ENCODE measurements at places on chromosomes 5 and 9.

DNA sequence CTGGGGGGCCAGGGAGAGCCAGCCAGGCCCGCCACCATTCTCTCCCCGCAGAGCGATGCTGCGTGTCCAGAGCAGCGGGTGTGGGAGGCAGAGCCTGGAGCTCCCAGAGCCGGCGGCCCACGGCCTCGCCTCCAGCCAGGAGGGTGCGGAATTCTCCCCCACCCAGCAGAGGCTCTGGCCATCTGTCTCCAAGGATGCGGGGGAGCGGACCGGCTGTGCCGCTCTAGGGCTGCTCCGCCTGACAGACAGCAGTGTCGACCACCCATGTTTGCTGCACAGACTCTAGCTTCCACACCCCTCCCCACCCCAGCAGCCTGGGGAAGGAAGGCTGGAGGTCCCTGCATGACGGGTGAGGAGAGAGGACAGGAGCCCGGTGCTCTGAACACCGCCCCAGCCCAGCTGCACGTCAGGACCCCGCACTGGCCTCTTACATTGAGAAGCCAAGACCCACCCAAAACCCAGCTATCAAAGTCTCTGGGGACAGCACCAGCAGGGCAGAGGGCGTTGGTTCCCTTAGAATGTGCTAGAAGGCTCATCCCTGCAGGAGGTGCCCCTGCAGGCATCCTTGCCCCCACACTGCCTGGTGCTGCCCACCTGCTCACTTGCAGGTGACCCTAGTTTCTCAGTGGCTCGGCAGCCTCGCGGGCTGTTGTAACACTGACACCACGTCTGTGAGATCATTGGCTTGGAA lies 29.7 kb upstream of the FCN1 start:
- DNase-seq, result no peak

GRCh38 chr9:25557645-25558300 lies 120.5 kb downstream of the TUSC1 start:
- DNase-seq, result no peak

- no peak for DNase-seq
Measured at GRCh38 chr5:173941758-173942401, 47.1 kb upstream of the C5orf47 start.

DNA sequence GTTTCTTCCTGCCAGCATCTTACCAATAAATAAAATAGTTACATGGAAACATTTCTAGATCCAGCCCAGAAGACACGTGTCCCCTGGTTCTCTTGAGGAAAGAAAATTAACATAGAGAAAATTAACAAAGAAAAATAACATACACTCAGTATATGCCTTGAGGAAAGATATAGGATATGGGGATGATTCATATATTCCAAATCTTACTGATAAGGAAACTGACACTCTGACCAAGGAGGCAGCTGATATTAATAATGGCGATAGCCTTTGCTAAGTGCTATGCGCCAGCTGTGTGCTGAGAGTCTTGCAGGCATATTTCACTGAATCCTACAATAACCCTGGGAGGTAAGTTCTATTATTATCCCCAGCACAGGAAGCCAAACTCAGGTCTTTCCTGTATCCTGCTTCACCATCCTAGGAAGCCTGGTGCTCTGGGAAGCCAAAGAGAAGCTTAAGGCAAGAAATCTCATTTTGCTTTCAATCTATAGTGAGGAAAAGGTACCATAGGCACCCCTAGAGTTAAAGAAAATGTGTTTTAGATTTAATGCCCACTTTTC lies 302.7 kb upstream of the NREP start:
- DNase-seq, result no peak

DNA sequence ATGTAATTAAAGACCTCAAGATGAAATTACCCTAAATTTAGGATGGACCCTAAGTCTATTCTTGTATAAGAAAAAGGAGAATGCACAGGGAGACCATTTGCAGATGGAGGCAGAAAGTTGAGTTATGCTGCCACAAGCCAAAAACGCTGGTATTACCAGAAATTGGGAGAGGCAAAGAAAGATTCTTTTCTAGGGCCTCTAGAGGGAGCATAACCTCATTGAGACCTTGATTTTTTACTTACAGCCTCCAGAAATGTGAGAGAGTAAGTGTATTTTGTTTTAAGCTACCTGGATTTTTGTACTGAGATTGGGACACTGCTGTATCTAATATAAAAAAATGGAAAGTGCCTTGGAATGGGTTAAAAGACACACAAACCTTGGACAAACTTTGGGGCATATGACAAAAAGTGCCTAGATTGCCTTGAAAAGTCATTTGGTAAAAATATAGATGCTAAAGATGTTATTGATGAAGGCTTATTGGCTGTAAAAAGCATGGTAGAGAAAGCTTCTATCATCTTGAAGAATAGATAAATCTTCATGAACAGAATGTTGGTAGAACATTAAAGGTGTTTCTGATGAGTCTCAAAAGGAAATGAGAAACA lies 174.7 kb upstream of the PRDM9 start:
- no peak for DNase-seq

- no peak for DNase-seq
Measured at GRCh38 chr5:137206030-137206715, 293.0 kb downstream of the SPOCK1 start.

- DNase-seq, result no peak
Measured at GRCh38 chr9:135898634-135899407, 8.5 kb downstream of the CAMSAP1 start.

DNA sequence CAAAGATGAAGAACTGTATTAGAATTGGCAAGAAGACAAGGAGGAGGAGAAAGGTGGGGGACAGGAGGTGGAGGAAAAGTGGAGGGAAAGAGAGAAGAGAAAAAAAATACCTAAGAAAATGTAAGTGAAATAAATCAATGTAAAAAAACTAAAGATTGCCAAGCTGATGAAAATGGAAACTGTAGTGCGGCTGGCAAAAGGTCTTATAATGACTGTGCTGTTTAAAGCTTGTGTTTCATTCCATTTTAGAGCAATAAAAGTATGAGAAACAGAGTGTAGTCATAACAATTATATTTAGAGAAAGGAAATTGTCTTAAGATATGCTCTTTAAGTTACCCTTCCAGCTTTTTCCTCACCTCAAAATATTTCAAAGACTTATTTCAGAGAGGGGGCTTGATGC lies 670.5 kb upstream of the SEMA6A start:
- no peak for DNase-seq

DNA sequence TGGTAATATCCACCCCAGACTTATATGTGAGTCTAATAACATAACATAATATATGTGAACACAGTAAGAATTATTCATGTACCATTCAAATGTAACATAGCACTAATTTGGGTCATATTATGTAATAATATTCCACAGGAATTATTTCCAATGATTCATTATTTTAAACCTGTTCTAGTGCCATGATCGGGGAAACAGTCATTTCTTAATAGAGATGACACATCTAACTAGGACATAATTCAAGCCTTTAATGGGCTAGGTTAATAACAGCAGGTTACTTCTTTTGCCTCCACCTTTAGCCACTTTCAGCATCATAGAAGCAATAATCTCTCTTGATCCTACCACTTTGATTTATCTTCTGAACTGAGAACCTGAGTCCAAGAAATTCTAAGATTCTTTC lies 12.3 kb downstream of the SPINK9 start:
- no peak for DNase-seq

DNA sequence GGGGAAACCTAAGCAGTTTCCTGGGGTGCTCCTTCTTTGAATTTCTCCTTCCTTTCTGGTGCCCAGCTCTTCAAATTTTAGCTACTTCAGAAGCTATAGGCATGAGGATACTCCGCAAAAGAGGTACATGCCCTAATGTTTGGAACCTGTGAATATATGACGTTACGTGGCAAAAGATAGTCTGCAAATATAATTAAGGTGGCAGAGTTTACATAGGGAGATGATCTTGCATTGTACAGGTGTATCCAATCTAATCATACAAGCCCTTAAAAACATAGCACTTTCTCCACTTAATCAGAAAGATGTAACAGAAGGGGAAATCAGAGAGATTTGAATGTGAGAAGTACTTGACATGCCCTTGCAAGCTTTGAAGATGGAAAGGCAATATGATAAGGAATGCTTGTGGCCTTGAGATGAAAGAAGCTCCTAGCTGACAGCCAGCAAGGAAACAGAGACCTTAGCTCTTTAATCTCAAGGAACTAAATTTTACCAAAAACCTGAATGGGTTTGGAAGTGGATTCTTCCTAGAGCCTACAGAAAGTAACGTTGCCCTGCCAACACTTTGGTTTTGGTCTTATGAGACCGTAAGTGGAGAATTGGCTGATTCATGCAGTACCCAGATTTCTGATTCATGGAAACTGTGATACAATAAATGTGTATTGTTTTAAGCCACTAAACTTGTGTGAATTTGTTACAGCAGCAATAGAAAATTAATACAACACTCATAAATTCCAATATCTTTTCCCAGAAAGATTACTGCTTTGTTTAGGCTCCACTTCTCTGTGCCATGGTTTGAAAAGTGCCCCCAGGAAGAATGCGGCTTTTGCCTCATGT lies 268.4 kb downstream of the FAM170A start:
- no peak for DNase-seq

GRCh38 chr9:94212091-94212490 lies 47.0 kb upstream of the ZNF169 start:
- DNase-seq, result no peak

GRCh38 chr9:350384-350783 lies 135.7 kb downstream of the DOCK8 start:
- no peak for DNase-seq

GRCh38 chr9:14479163-14479560 lies 165.2 kb upstream of the NFIB start:
- no peak for DNase-seq

DNA sequence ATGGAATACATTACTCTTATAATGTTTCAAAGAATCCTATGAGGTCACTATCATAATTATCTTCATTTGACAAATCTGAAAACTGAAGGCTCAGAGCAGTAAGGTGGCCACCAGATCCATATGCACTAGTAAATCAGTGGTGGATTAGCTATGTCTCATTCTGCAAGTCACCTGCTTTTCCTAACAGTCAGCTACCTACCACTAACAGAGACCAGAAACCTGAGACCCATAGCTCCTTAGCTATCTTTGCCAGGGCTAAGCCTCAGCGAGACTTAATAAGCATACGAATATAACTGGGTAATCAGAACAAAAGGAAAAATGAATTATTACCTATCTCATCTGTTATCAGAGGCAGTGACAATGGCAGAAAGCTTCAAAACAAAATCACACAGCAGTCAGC lies 118.7 kb downstream of the AUH start:
- DNase-seq, result no peak

DNA sequence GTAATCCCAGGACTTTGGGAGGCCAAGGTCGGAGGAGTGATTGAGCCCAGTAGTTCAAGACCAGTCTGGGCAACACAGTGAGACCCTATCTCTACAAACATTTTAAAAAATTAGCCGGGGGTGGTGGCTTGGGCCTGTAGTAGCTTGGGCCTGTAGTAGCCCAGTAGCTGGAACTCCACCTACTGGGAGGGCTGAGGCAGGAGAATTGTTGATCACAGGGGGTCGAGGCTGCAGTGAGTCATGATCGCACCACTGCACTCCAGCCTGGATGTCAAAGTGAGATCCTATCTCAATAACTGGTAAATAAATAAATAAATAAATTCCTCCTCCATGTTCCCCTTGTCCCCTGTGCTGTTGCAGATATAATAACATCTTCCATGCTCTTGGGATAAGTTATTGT lies 14.3 kb downstream of the VCAN start:
- no peak for DNase-seq

DNA sequence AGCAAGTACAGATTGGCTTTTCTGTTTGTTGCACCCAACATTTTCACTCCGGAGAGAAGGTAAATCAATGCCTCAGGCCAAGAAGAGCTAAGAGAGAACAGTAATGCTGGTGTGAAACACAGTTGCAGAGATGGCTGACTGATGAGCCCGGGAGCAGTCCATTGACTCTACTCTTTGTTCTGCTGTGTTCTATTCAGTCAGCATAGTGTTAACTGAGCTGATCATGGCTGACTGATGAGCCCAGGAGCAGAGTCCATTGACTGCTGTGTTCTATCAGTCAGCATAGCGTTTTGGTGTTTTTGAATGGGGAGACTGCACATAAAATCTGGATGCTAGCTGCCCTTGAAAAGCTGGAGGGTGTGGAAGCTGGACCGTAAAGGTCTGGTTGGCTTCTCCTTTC lies 141.4 kb downstream of the FRMD3 start:
- DNase-seq, result no peak

GRCh38 chr9:119968836-119969707 lies 599.8 kb upstream of the BRINP1 start:
- DNase-seq, result peak; percentile 30

All from activated CD4-positive, alpha-beta T cell treated with anti-CD3 and anti-CD28 coated beads, Interleukin-2, amount 50 U/mL, for 1 hour (primary cell).